ENCODE measurements at places on chromosomes 16 and 17. TPM values are rescaled to one million over a fixed set of nuclear protein-coding genes. Genes with fewer than 3 reads are reported as not detected.

- DNase-seq, result no peak
- no peak overlapping the region for H3K27ac ChIP-seq
- no peaks in the 10 kb centered on the region for H3K27me3 ChIP-seq
- no peak overlapping the region for H3K4me3 ChIP-seq
Measured at GRCh38 chr17:45436161-45436560, 3.5 kb upstream of the ARHGAP27 start.

- no peak overlapping the region for H3K4me3 ChIP-seq
- H3K27me3 ChIP-seq, result no peaks in the 10 kb centered on the region
- H3K36me3 ChIP-seq, result peaks cover 7% of the 10 kb centered on the region
- peak overlapping the region; percentile 9 for H3K27ac ChIP-seq
- no peaks in the 10 kb centered on the region for H3K4me1 ChIP-seq
Measured at GRCh38 chr17:57655553-57655952, 89.5 kb downstream of the CCDC182 start.

IFI35 gene
- 55.2 TPM for total RNA-seq

- peaks cover 3% of the 10 kb centered on the region for H3K4me1 ChIP-seq
- H3K36me3 ChIP-seq, result peaks cover 33% of the 10 kb centered on the region
- H3K27me3 ChIP-seq, result no peaks in the 10 kb centered on the region
Measured at GRCh38 chr17:48074322-48075081, 26.3 kb downstream of the NFE2L1 start.

DNA sequence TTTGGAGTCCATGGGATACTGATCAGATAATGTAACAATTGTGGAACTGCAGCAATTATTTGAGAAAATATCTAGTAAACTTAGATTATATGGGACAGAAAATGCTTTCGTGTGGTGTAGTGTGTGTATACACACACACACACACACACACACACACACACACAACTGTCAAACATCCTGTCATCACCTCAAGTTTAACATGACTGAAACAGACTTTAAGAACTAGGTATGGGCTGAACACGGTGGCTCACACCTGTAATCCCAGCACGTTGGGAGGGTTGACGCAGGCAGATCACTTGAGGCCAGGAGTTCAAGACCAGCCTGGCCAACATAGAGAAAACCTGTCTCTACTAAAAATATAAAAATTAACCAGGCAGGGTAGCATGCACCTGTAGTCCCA lies 544 bp upstream of the EVI2A start:
- H3K4me1 ChIP-seq, result peaks cover 25% of the 10 kb centered on the region
- DNase-seq, result peak; percentile 76
- peaks cover 31% of the 10 kb centered on the region for H3K36me3 ChIP-seq
- H3K4me3 ChIP-seq, result peak overlapping the region; percentile 89
- no peaks in the 10 kb centered on the region for H3K27me3 ChIP-seq

DNA sequence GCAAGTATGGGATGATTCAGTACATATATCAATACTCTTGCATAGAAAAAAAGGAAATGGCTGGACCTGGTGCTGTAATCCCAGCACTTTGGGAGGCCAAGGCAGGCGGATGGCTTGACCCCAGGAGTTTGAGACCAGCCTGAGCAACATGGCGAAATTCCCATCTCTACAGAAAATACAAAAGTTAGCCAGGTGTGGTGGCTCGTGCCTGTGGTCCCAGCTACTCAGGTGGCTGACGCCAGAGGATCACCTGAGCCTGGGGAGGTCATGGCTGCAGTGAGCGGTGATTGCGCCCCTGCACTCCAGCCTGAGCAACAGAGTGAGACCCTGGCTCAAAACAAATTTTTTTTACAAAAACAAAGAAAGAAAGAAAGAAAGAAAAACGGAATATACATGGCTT lies 7.1 kb upstream of the SGF29 start:
- peaks cover 9% of the 10 kb centered on the region for H3K27me3 ChIP-seq
- DNase-seq, result no peak

CRHR1 gene
- not detected for total RNA-seq

DNA sequence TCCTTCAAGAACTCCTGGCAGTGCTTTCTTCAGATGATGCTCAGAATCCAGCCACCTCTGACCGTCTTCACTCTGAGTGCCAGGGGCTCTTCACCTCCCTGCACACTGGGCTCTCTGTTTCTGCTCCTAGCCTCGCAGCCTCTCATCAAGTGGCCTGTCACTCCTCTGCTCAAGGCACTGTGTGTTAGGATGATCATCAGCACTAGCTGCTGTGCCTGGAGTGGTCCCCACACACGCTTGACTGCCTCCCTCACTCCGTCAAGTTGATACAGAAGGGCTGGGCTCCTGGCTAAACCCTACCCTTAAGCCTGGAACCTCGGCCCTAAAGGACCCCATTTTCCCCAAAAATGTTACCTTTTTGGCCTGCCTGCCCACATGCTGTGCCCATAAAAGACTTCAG lies 15.6 kb downstream of the KRT9 start:
- no peak overlapping the region for H3K27ac ChIP-seq
- H3K4me3 ChIP-seq, result no peak overlapping the region
- peaks cover 39% of the 10 kb centered on the region for H3K27me3 ChIP-seq
- DNase-seq, result no peak
- no peaks in the 10 kb centered on the region for H3K4me1 ChIP-seq

DNA sequence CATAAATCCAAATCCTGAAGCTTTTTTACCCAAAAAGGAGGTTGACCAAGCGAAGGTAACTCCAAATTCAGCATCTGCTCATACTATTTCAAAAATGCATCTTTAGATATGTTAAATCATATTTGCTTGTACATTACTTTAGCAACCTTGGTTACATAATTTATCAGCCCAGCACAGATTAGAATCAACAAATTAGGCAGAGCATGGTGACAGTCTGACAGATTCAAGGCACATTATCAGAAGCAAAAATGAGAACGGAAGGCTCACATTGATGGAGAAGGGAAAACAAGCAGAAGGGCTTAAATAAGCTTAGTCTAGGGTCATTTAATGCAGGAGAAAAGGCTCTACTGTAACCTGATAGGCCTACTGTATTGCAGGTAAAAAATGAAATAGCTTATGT lies 3.9 kb upstream of the KCNJ2 start:
- H3K4me3 ChIP-seq, result no peak overlapping the region
- H3K27me3 ChIP-seq, result peaks cover 40% of the 10 kb centered on the region
- H3K4me1 ChIP-seq, result peaks cover 13% of the 10 kb centered on the region
- no peaks in the 10 kb centered on the region for H3K36me3 ChIP-seq

- no peaks in the 10 kb centered on the region for H3K4me1 ChIP-seq
- no peak for DNase-seq
- no peaks in the 10 kb centered on the region for H3K36me3 ChIP-seq
- peak overlapping the region; percentile 46 for H3K27ac ChIP-seq
- H3K4me3 ChIP-seq, result no peak overlapping the region
Measured at GRCh38 chr16:49940464-49941224, 84.4 kb upstream of the CNEP1R1 start.

- DNase-seq, result no peak
- no peaks in the 10 kb centered on the region for H3K27me3 ChIP-seq
- H3K36me3 ChIP-seq, result peaks cover 10% of the 10 kb centered on the region
- H3K4me3 ChIP-seq, result no peak overlapping the region
- peaks cover 32% of the 10 kb centered on the region for H3K4me1 ChIP-seq
Measured at GRCh38 chr17:50152736-50153135, 2.3 kb upstream of the PPP1R9B start.

DNA sequence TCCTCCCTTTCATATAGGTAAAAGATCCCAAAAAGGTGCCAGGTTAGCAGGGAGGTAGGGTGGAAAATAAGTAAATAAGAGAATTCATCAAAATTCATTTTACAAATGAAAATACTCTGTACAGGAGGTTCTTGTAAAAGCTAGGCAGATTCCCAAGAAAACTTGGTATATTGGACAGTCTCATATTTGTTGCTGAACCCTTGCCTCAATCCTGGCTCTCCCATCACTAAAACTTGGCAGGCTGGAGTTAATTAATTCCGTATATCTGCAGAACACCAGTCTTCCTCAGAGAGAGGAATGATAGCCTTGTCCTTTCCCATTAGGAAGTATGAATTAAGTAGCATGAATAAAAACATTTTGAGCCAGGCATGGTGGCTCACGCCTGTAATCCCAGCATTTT lies 66.2 kb upstream of the MTMR4 start:
- no peak overlapping the region for H3K4me3 ChIP-seq
- H3K4me1 ChIP-seq, result no peaks in the 10 kb centered on the region
- no peak for DNase-seq
- no peaks in the 10 kb centered on the region for H3K36me3 ChIP-seq
- no peak overlapping the region for H3K27ac ChIP-seq

ZBTB4 gene
- total RNA-seq, result 16.0 TPM

UTS2R gene
- total RNA-seq, result 0.14 TPM

GRCh38 chr16:9203956-9204355 lies 112.5 kb downstream of the HAPSTR1 start:
- H3K4me3 ChIP-seq, result no peak overlapping the region
- no peaks in the 10 kb centered on the region for H3K27me3 ChIP-seq
- no peak for DNase-seq
- no peaks in the 10 kb centered on the region for H3K36me3 ChIP-seq

GRCh38 chr17:70190959-70191805 lies 21.9 kb downstream of the KCNJ2 start:
- H3K27ac ChIP-seq, result no peak overlapping the region
- H3K4me3 ChIP-seq, result no peak overlapping the region
- H3K36me3 ChIP-seq, result no peaks in the 10 kb centered on the region
- H3K4me1 ChIP-seq, result no peaks in the 10 kb centered on the region

DNA sequence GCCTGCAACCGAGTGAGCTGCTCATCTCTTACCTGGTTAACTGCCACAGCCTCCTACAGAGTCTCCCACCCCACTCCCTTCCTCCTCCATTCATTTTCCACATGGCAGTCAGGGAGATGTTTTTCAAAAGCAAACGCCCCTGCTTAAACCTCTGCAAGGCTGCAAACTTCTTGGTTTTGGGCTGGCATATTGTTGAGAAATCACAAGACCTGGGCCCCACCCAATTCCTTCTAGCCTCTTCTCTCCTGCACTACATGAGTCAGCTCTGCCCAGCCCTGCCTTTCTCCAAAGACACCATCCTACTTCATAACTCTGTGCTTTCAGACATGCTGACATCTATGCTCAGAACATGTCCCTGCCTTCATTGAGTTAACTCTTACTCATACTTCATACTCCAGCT lies 136.1 kb downstream of the SPACA3 start:
- no peaks in the 10 kb centered on the region for H3K36me3 ChIP-seq
- H3K27me3 ChIP-seq, result peaks cover 3% of the 10 kb centered on the region
- H3K4me1 ChIP-seq, result no peaks in the 10 kb centered on the region
- H3K27ac ChIP-seq, result no peak overlapping the region
- no peak overlapping the region for H3K4me3 ChIP-seq

- H3K4me1 ChIP-seq, result peaks cover 13% of the 10 kb centered on the region
- H3K36me3 ChIP-seq, result peaks cover 7% of the 10 kb centered on the region
- no peaks in the 10 kb centered on the region for H3K27me3 ChIP-seq
- H3K27ac ChIP-seq, result peak overlapping the region; percentile 92
- DNase-seq, result peak; percentile 88
Measured at GRCh38 chr16:1378804-1379303, 27.1 kb downstream of the GNPTG start.

PIGW gene
- 30.4 TPM for total RNA-seq

- H3K4me3 ChIP-seq, result no peak overlapping the region
- no peak overlapping the region for H3K27ac ChIP-seq
- no peaks in the 10 kb centered on the region for H3K36me3 ChIP-seq
- peaks cover 18% of the 10 kb centered on the region for H3K4me1 ChIP-seq
Measured at GRCh38 chr17:48791128-48792032, 25.6 kb downstream of the TTLL6 start.

DNA sequence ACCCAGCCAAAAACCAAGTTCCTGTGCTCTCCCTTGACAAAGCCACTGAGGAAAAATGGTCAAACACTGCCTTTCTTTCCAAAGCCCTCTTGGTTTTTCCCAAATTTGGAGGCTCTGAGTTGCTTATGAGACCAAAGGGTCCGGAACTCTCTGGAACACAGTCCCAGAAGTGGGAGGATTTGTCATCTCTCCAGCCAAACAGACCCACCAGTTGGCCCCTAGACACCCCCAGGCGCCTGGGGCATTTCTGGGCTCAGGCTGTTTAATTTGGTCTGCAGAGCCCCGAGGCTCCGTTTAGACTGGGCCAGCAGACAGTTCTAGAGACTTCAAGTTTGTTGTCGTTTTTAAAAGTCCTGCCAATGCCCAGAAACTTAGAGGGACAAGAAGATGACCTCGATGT lies 239.1 kb downstream of the SEC14L1 start:
- H3K27ac ChIP-seq, result no peak overlapping the region
- H3K4me1 ChIP-seq, result peaks cover 90% of the 10 kb centered on the region
- H3K27me3 ChIP-seq, result no peaks in the 10 kb centered on the region
- H3K4me3 ChIP-seq, result no peak overlapping the region
- no peak for DNase-seq
- H3K36me3 ChIP-seq, result peaks cover 20% of the 10 kb centered on the region

- H3K27ac ChIP-seq, result no peak overlapping the region
- H3K27me3 ChIP-seq, result no peaks in the 10 kb centered on the region
Measured at GRCh38 chr16:88826070-88826840, 14.5 kb upstream of the APRT start.

DNA sequence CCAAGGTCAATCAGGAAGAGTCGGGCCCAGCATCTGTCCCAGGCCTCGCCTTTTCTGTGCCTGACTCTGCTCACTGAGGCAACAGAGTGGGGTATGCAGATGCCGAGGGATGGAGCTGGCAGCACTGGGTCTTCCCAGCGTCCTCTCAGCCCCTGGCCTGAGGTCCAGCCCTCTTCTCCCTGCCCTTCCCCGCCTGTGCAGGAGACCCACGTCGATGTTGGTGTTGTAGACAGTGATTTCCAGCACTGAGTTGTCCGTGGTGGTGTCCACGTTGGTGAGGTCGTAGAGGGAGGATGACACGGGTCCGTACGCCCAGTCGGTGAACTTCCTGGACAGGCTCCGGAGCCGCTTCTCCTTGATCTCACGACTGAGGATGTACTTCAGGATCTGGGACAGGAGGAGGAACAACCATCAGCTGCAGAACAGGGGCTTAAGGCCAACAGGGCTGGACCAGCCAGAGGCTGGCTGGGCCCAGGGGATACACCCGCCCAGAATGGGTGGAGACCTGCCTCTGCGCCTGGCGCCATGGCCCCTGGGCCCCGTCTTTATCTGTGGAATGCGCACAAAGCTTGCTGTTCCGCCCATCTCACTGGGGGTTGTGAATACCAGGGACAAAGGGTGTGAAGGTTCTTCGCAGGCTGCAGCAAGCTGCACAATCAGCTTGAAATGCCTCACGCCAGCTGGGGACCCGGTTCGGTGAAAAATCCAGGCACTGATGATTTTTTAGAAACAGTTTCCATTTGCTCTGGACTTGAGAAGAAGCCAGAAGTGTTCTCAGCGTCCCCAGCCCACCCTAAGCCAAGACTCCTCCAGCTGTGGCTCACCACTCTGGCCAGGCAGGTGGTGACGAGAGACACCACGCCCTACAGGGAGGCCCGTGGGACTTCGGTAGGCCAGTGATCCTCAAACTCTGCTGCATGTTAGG lies 27.5 kb downstream of the TRPV3 start:
- H3K27me3 ChIP-seq, result peaks cover 2% of the 10 kb centered on the region
- H3K36me3 ChIP-seq, result no peaks in the 10 kb centered on the region
- no peak overlapping the region for H3K4me3 ChIP-seq
- H3K4me1 ChIP-seq, result peaks cover 4% of the 10 kb centered on the region
- no peak overlapping the region for H3K27ac ChIP-seq
- no peak for DNase-seq

GRCh38 chr17:82012640-82013295 lies 9.9 kb downstream of the CENPX start:
- DNase-seq, result no peak
- no peak overlapping the region for H3K4me3 ChIP-seq
- no peak overlapping the region for H3K27ac ChIP-seq

CNGB1 gene
- not detected for total RNA-seq

GRCh38 chr17:2215616-2216364 lies 87.8 kb downstream of the SMG6 start:
- H3K4me1 ChIP-seq, result peaks cover 51% of the 10 kb centered on the region
- H3K27ac ChIP-seq, result peak overlapping the region; percentile 96
- peaks cover 26% of the 10 kb centered on the region for H3K36me3 ChIP-seq
- peak; percentile 92 for DNase-seq
- no peaks in the 10 kb centered on the region for H3K27me3 ChIP-seq

Measured in activated CD4-positive, alpha-beta T cell treated with anti-CD3 and anti-CD28 coated beads, Interleukin-2, amount 10 ng/mL, durations not matched to agents 24 days and 14 days (primary cell).